ENCODE measurements at places on chromosomes 1 and 21. TPM values are rescaled to one million over a fixed set of nuclear protein-coding genes. Genes with fewer than 3 reads are reported as not detected.

WNT3A gene
- not detected for total RNA-seq

KLHDC8A gene
- total RNA-seq = 0.14 TPM

GRCh38 chr1:8443558-8444194, 125.8 kb downstream of the SLC45A1 start:
- no peak overlapping the region for H3K27ac ChIP-seq
- H3K4me1 ChIP-seq = peaks cover 11% of the 10 kb centered on the region
- no peak overlapping the region for H3K4me3 ChIP-seq
- DNase-seq = no peak

GRCh38 chr1:29256979-29257804, 20.9 kb downstream of the PTPRU start:
- H3K4me3 ChIP-seq = no peak overlapping the region
- H3K36me3 ChIP-seq = no peaks in the 10 kb centered on the region
- H3K4me1 ChIP-seq = peaks cover 13% of the 10 kb centered on the region
- DNase-seq = no peak
- no peaks in the 10 kb centered on the region for H3K27me3 ChIP-seq
- no peak overlapping the region for H3K27ac ChIP-seq

- H3K27ac ChIP-seq = no peak overlapping the region
- no peak overlapping the region for H3K4me3 ChIP-seq
- no peaks in the 10 kb centered on the region for H3K27me3 ChIP-seq
- DNase-seq = no peak
- no peaks in the 10 kb centered on the region for H3K36me3 ChIP-seq
These were observed 197.8 kb downstream of the HIVEP3 start for GRCh38 chr1:41720861-41721410.

DNA sequence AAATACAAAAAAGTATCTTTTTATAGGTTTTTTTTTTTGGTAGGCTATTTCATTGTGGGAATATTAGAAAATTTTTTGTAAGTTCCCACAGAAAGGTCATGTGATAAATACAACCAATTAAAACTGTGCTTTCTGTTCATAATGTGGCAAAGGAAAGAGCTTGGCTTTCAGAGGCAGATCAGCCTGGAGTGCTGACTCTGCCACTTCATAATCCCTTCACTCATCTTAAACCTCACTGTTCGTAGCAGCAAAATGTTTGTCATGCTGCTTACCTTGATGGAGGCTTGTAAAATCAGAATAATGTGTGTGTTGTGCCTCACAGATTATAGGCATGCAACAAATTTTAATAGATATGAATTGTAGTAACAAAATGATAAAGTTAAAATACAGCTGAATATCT, 176.8 kb downstream of the ZP4 start:
- no peak for DNase-seq
- H3K27ac ChIP-seq = no peak overlapping the region
- H3K27me3 ChIP-seq = no peaks in the 10 kb centered on the region
- H3K4me3 ChIP-seq = no peak overlapping the region
- H3K36me3 ChIP-seq = no peaks in the 10 kb centered on the region

- no peak overlapping the region for H3K27ac ChIP-seq
- H3K4me1 ChIP-seq = no peaks in the 10 kb centered on the region
- H3K36me3 ChIP-seq = peaks cover 3% of the 10 kb centered on the region
- H3K4me3 ChIP-seq = no peak overlapping the region
- no peak for DNase-seq
These were observed 27.2 kb downstream of the THAP3 start for GRCh38 chr1:6651909-6652308.
